CD4-positive, alpha-beta T cell treated with Interleukin-2 at 100 ng/mL for 4 hours (primary cell): ENCODE measurements at places on chromosomes 1 and 21.
A peak's percentile ranks its signal among the peaks of the same experiment; 100 is the strongest.

GRCh38 chr1:186420923-186421322, 40.0 kb downstream of the PDC start:
- peak; percentile 10 for DNase-seq

DNA sequence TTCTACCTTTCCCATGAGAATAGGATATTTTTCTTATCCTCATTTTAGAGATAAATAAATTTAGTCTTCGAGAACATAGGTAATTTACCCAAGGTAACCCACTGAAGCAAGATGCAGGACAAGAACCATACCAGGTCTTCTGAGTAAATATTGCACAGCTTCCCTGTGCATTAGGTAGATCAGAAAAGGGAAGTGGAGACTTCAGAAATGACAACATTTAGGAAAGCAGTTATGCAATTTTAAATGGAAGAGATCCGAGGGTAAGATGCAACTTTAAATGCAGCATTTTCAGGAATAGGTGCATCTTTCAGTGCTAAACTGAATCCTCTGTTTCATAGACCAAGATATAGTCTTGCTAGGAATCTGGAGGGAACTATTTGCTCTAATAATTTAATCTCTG, 206.4 kb upstream of the SGIP1 start:
- no peak for DNase-seq

DNA sequence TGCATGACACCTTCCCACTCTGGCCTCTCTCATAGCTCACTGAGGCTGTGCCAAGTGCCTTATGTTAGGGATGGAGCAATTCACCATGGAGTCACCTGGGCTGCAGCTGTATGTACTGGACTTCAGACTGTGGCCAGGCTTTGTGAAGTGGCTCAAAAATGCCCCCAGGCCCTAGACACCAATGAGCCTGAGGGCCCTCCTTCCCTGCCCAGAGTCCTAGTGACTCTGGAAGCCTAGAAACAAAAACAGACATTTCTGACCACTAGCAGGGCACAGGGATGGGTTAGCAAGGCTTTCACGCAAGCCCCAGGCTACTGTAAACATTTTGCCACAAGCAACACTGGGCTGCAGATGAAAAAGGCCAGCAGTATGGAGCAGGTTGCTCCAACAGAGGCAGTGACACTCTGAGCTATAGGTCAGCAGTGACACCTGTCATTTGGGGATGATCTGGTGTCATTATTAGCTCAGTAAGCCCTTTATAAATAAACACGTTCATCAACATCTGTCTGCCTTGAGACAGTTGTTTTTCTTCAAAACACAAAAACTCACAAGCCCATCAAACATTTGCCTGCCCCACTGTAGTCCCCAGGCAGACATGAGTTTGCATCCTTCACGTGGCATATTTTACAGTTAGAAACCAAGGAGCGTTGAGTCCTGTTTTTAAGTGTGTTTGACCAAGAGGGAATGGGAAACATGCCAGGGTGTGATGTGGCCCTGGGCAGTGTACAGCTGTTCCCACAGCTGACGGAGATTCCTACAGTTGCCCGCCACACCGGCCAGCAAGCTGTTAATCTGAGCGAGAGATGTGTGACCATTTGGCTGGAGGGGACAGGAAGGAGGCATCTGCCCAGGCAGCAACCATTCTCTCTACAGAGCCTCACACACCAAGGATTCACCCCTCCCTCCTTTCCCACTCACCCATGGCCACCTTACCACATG, 66.8 kb downstream of the KCNN3 start:
- no peak for DNase-seq

GRCh38 chr1:166063701-166064100, 103.1 kb downstream of the FAM78B start:
- DNase-seq = no peak

DNA sequence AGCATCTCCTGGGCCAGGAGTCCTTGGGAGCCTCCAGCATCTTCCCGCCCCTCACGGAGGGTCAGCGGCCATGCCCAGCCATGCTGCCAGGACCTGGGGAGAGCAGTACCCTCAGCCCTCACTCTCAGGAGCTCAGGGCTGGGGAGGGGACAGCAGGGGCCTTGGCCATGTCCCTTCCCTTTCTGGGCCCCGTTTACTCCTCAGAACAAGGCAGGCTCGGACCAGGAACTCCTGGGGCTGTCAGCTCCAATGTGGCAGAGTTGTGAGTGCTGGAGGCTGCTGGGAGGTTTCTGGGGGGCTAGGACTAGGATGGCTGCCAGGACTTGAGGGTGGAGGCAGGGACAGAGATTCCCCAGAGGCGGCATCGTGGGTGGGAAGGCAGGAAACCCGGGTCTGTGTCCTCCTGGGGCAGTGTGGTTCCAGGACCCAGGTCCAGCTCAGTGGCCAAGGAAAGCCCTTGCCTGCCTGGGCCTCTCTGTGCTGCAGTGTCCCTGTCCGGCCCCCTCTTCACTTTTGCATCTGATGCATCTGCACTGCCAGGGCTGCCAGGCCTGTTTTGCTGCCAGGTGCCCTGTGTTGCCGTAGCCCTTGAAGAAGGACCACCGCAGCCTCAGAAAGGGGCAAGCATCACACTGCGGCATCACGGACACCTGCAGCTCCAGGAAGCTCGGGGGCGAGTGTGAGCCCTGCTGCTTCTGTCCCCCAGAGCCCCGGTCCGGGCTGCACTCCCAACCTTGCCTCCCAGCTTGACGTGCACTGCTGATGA, 223.9 kb downstream of the CAMTA1 start:
- DNase-seq = no peak

GRCh38 chr1:118958140-118958539, 30.0 kb downstream of the TBX15 start:
- DNase-seq = no peak

GRCh38 chr1:205204552-205204951, 7.0 kb downstream of the DSTYK start:
- DNase-seq = no peak
